ENCODE measurements at places on chromosomes 3 and 15.

- DNase-seq, result no peak
Measured at GRCh38 chr3:5317557-5317956, 130.1 kb downstream of the EDEM1 start.

- DNase-seq, result no peak
Measured at GRCh38 chr3:107644631-107645030, 121.9 kb downstream of the BBX start.

GRCh38 chr3:46900007-46900292 lies 22.4 kb downstream of the PTH1R start:
- DNase-seq, result peak; percentile 35

GRCh38 chr15:39621976-39622375 lies 41.1 kb downstream of the THBS1 start:
- no peak for DNase-seq

- peak; percentile 6 for DNase-seq
Measured at GRCh38 chr3:114624047-114624445, 330.2 kb downstream of the TIGIT start.

DNA sequence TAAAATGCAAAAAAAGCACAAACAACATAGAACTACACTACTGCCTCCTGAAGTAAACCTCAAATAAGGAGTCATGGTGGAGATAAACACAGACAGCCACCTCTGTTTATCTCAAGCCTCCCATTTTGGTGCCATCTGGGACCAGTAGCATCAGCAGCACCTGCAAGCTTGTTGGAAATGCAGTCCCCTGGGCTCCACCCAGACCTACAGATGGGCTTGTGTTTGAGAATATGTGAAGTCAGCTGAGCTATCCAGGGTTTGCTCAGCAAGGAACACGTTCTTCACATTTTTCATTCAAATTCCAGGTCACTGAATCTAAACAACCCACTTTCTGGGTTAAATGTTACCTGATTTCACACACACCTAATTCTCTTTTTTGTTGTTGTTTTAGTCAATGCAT lies 45.5 kb downstream of the RASGRF1 start:
- no peak for DNase-seq

DNA sequence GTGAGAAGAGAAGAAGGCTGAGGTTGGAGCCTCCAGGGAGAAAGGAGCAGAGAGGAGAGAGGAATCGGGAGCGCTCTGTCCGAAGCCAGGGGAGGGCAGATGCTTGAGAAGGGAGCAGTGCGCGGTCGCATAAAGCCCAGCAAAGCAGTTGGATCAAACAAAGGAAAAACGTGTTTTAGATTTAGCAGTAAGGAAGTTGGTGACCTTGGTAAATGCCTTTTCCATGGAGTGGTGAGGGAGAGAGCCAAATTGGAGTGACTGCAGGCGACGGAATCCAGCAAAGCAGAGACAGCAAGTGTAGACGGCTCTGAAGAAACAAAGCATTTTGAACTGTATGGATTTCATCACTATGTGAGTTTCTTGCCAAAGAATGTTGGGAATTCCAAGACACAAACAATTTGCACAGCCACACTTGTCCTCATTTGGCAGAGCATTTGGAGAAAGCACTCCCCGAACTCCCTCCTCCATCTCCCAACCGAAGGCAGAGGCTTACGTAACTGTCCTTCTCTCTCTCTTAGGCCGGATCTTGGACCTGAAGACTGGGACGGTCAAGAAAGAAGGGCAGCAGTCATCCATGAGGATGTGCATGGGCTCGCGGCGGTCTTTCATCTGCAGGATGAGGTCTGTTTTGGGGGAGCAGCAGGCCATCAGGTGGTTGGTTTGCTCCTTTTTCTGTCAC lies 103.6 kb downstream of the ARNT2 start:
- DNase-seq, result no peak

DNA sequence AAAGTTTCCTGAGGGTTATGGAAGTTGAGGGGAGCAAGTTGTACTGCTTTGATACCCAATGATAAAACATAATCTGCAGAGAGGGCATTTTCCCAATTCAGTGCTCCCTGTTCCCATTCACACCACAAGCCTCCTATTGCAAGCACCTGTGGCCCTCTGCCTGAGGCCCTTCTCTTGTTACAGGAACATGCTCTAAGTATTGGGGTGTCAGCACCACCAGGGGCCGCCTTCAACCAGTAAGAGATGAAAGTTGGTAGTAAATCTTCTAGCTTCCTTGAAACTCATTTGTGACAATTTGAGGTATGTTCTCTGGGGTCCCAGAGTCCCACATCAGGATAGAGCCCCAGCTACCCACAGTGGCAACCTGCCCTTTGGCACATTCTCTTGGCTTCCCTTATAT lies 265.4 kb upstream of the ARHGEF26 start:
- no peak for DNase-seq

DNA sequence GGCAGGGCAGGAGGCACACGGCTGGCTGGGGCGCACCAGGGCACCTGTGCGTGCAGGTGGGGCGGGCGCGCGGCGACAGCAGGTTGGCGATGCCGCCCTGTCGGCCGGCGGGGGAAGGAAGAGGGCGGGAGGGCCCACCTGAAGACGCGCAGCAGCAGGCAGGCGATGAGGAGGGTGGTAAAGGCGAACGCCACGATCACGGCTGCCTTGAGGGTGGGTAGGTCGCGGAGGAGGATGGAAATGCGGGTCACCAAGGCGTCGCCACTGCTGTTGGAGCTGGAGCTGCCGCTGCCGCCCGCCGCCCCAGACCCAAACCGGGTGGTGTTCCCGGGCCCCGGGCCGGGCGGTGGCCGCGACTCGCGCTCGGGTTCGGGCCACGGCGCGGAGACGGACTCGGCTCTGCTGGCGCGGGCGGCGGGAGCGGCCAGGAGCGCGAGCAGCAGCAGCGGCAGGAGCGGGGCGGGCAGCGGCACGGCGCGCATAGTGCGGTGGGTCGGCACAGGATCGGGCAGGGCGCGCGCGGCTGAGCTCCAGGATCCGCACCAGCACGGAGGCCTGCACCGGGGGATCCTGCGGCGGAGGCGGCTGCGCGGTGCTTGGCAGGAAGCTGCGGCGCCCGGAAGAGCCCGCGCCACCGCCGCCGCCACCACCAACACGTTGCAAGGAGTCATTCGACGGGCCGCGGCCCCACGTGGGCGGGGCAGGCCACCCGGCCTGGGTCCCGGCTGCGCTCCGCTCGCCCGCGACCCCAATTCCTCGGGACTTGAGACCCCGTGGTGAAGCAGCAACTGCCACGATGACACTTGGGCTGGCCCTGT lies at the start of gene FAM174B:
Gene FAM174B (minus strand): TSS at position 598 of the 818 bp plus-strand sequence.
- DNase-seq, result no peak

DNA sequence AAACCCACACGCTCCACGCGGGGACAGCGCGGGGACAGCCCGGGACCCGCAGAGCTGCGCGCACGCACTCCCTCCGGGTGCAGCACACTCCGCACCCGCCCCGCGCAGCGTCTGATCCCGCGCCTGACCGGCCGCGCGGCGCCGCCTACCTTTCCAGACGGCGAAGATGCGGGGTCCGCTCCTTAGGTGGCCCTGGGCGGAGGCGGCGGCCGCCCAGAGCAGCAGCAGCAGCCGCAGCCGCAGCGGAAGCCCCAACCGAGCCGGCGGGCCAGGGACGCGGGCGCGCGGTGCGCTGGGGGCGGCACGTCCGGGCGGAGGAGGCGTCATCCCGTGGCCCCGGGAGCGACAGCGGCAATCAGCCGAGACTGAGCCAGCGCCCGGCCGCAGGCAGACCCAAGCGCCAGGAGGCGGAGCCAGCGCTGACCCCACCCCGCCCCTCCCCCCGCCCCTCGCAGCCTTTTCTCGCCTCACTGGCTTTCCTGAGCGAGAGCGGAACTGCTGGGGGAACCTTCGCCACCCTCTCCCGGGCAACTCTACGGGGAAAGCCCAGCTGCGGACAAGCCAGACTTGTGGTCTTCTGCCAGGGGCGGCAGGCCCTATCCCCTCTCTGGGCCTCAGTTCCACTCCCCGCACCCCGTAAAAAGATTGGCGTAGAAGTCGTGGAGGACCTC lies at the start of gene SEMA7A:
Gene SEMA7A (minus strand): TSS at position 367 of the 671 bp plus-strand sequence. CDS start 40 bp downstream, at position 327.
- peak; percentile 84 for DNase-seq

GRCh38 chr15:75693501-75694240 lies 19.0 kb downstream of the CSPG4 start:
- no peak for DNase-seq

- DNase-seq, result peak; percentile 32
Measured at GRCh38 chr15:79682285-79682684, 214.5 kb downstream of the MTHFS start.

DNA sequence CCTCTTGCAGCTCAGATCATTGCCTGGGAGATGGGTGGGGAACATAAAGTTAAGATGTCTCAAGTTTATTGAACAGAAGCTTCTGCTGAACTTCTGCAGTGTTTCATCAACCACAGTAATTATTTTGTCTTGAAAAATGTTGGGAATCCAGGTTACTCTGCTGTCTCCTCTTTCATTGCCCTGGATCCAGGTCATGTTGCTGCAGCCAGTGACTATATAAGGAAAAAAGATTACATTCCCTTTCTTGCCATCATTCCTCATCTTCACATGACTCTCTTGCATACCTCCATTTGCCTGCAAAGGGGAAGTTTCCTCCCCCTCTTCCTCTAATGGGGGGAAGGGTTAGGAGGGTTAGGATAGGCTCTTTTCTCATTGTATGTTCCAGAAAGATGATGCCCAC lies 15.1 kb downstream of the GMNC start:
- DNase-seq, result no peak

DNA sequence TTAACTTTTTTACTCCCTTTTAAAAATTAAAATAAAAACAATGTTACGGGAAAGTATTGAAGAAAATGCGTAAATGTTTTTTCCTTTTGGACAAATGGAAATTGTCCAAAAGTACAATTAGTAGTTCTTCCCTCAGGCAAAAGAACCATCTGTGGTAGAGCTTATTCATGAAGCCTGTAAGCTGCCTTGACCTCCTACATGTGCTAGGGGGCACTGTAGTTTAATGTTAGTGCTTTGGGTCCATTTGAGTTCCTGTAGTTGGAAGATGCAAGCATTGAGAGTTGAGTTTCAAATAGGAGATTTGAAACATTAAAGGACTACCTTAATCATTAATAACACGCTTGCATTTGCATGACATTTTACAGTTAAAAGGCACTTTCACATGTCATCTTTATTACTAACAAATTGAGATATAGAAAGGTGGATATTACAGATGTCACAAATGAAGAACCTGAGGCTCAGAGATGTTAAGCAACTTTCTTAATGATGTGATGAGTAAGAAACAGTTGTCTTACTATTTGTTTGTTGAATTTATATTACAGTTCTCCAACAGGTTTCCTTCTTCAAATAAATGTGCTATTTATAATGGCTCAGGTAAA lies 1.8 kb upstream of the ZNF385D start:
- no peak for DNase-seq

GRCh38 chr15:36210426-36210825 lies 369.0 kb upstream of the CDIN1 start:
- no peak for DNase-seq

DNA sequence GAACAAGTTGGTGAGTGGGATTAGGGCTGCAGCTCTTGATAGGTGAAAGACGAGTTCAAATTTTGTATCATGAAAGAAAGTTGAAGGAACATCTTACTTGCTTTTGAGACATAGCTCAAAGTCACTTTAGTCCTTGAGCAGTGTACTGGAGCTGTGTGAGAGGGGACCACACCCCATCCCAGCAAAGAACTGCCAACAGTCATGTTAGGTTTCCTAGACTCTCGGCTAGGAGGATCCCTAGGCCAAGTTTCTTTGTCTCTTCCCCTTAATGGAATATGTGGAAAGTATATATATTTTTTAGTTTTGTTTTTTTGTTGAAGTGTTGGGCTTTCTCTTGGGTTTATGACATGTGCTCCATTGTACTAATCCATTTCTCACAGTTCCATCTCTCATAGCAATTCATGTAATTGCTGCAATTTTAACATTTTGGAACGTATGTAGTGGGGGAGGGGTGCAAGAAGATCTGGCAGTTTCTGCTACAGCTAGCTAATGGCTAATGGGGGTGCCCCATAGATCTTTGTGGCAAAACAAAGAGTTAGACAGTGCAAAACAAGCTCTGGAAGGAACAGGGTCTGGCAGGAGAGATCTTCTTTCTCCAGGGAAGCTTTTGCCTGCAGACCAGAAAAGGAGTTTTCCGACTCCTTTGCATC lies 25.1 kb downstream of the TLNRD1 start:
- no peak for DNase-seq

DNA sequence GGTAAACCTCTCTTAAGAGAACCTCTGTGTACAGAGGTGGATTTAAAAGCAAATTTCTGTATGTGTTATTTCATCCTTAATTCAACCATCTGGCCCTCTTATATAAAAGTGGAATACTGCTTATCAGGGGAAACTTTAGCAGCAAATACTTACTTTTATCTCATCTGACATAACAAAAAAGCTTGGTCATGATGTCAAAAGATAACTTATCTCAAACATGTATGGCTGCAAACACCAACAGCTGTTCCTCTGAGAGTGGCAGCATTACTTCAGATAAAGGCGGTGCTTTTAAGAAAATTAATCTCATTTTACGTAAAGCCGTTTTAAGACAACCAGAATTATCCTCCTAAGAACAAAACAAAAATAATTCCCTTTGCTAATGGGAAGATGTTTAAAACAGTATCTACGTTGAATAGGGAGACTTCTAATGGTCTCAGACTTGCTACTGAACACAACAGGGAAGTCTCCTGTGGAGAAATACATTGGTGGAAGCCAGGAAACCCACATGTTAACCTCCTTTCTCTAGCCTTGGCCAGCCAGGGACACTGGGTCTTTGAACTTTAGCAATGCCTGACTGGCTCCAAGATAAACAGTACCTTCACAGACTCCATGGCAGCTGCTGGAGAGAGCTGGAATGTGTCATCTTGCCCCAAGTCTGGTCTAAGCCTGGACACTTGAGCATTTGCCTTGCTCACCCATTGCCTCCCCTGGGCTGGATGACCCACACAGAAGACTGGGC lies 18.1 kb downstream of the ARRDC4 start:
- DNase-seq, result no peak

- no peak for DNase-seq
Measured at GRCh38 chr15:52006702-52007340, 12.2 kb upstream of the MAPK6 start.

GRCh38 chr3:11774296-11774877 lies 72.3 kb downstream of the TAMM41 start:
- DNase-seq, result peak; percentile 5

GRCh38 chr15:62976301-62976881 lies 66.2 kb upstream of the TPM1 start:
- no peak for DNase-seq

DNA sequence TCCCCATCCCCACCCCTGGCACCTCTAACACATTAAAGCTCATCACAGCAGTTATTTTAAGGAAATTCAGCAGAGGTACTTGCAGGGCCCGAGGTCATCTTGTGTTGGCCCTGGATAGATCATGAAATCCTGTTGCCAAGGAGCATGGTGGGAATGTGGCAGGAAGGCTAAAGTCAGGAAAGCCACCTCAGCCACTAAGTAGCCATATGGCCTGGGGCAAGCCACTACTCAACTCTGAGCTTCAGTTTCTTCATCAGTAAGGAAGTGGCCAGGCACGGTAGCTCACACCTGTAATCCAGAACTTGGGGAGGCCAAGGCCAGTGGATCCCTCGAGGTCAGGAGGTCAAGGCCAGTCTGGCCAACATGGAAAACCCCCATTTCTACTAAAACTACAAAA lies 55.9 kb downstream of the LIPC start:
- DNase-seq, result no peak

All from substantia nigra (tissue), 51 donors.